RPMI7951 (cell line): ENCODE measurements at places on chromosomes 12 and 14. TPM values are rescaled to one million over a fixed set of nuclear protein-coding genes. Genes with fewer than 3 reads are reported as not detected.

The LTBR gene
- total RNA-seq: 32.3 and 51.3 TPM in 2 replicates

The SIX6 gene
- not detected in 2 replicates for total RNA-seq

The ZDHHC22 gene
- total RNA-seq: not detected in 2 replicates

The BHLHE41 gene
- 7.8 and 9.1 TPM in 2 replicates for total RNA-seq

The NEUROD4 gene
- not detected in 2 replicates for total RNA-seq

The VAMP1 gene
- 3.1 and 4.1 TPM in 2 replicates for total RNA-seq

The FAR2 gene
- total RNA-seq: 11.9 and 12.2 TPM in 2 replicates

The ANKRD33 gene
- not detected in 2 replicates for total RNA-seq
